CD4-positive, alpha-beta T cell treated with Interleukin-1 beta for 1 hour (primary cell): ENCODE measurements at places on chromosomes 1 and 21.

GRCh38 chr1:178533121-178533946, 20.4 kb downstream of the TEX35 start:
- DNase-seq, result no peak

DNA sequence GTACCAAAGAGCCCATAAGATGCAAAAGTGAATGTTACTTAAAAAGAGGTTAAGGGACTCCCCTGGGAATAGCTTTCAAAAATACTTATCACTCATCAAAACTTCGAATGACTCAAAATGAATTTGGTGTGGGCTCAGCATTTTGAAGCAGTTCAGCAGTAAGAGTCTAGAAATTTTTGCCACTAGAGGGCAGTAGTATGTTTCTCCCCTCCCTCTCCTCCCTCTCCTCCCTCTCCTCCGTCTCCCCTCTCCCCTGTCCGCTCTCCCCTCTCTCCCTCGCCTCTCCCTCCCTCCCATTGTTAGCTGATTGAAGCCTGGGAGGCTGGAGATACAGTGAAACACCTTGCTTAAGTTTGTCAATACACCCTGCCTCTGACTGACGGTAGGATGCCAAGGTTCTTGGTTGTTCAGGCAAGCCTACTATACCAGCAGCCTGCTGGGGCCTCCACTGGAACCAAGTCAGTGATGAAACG, 70.8 kb upstream of the TENT5C start:
- peak; percentile 70 for DNase-seq

DNA sequence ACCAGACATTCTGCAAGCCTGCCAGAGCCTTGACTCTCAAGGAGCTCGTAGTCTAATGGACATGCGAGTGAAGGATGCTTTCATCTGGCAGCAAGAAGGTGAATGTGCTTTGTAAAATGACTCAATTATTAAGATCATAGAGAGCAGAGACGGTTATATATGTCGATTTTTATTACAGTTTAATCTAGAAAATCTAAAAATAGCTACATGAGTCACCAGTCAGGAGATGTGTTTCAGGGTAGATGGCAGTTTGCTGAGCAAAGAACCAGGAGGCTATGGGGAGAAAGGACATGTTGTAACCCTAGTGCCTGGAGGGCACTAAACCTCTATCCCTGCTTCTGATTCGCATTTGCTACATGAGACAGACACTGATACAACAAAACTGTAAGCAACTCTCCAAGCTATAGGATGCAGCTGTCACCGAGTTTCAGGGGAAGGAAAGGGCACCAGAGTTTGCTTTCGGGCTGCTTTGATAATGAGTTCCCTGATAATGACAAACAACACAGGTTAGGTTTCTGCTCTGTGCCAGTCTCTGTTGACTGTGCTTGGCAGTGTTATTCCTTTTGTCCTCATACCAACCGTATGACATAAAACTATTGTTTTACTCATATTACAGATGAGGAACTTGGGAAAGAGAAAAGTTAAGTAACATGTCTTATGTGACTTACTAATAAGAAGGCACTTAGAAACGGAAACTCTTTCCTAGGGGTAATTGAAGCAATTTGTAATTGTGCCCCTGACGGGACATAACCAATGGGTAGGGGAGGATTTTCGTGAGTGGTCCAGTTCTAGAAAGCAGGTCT, 43.2 kb downstream of the C1orf198 start:
- DNase-seq, result no peak

GRCh38 chr1:222618880-222619596, 1.1 kb downstream of the MIA3 start:
- no peak for DNase-seq

GRCh38 chr1:219159946-219160645, 13.6 kb upstream of the LYPLAL1 start:
- DNase-seq, result no peak

DNA sequence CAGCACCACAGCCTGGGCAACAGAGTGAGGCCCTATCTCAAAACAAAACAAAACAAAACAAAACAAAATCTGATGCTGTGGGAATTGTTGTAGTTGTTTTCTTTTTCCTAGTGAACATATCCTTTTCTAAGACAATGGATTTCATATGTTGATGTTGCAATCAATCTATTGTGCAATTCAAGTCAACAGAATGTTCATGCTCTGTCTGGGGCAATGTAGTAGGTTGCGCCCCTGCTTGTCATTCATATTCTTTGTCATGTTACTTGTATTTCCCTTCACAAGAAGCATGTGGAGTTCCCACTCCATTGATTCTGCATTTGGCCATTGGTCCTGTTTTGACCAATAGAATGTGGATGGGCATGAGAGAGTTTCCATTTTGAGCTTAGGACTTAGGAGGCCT, 223.9 kb downstream of the DUSP10 start:
- DNase-seq, result no peak

- no peak for DNase-seq
Measured at GRCh38 chr1:99660496-99660895, 14.6 kb downstream of the PALMD start.

DNA sequence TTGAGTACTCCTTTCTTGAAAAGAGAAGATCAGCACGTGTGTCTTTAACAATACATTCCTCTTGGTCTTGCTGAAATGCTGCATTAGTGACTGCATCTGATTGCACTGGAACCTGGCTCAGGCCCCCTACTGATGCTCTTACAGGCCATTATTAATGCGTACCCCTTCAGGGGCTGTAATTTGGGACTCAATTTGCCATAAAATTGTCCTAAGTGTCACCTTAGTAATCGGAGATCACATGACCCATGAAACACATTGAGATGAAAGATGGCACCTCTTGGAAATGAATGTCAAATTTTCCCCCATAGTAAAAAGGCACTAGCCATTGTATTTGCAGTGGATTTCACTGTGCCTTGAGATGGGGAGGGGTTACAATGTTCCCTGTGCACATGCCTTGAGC, 563.3 kb downstream of the KIF26B start:
- DNase-seq, result no peak

- DNase-seq, result no peak
Measured at GRCh38 chr21:45169001-45169400, 94.6 kb downstream of the ADARB1 start.

GRCh38 chr1:100989306-100990077, 36.1 kb downstream of the DPH5 start:
- DNase-seq, result no peak

DNA sequence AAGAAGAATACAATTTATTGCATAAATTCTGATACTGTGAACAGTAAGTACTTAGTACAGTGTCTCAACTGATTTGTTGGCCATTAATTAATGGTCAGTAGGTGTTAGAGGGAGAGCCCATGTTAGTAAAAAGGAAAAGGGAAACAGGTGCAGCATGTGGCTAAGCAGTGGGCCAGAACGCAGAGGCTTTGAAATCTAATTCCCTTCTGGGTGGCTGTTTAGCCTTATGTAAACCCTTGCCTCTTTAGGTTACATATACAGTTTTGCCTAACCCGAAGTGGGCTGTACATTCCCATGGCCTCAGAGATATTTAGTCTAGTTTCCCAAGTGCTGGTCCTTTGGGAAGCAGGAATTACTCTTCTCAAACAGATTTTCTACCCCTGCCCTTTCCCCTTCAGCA, 43.5 kb upstream of the BCL9 start:
- no peak for DNase-seq

DNA sequence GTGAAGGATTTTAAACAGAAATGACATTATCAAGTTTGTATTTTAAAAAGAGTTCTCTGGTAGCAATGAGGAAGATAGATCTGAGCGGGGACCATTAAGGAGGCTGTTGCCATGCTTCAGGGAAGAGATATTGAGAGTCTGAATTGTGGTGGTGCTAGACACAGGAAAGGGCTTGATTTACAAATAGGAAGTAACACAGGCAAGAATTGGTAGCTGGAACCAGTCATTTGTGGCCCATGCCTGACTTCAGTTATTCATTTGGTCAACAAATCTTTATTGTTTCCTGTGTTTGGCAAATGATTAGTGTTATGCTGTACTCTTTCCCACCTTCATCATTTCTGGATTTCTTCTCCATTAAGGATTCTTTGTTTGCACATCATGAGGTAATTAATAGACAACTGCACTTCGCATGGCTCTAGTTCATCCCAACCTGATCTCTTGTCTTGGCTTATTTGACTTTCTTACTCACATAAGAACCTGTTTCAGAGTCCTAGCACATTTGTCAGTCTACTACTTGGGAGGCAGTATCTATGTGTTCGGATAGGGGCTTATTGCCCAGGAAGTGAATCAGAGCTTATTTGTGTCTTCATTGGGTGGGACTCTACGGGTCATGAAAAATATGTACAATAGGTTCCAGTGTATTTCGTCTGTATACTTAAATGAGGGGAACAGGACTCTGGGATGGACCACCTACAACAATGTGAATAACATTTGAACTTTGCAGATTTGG, 32.3 kb downstream of the EEIG2 start:
- peak; percentile 41 for DNase-seq

GRCh38 chr1:236639686-236640085, 35.4 kb upstream of the HEATR1 start:
- no peak for DNase-seq

- DNase-seq, result peak; percentile 74
Measured at GRCh38 chr1:13700521-13701270, 708 bp downstream of the PRDM2 start.
